ENCODE measurements at places on chromosomes 6 and 20.

GRCh38 chr20:57369596-57369995 is 18.5 kb downstream of the RAE1 start:
- DNase-seq = no peak

DNA sequence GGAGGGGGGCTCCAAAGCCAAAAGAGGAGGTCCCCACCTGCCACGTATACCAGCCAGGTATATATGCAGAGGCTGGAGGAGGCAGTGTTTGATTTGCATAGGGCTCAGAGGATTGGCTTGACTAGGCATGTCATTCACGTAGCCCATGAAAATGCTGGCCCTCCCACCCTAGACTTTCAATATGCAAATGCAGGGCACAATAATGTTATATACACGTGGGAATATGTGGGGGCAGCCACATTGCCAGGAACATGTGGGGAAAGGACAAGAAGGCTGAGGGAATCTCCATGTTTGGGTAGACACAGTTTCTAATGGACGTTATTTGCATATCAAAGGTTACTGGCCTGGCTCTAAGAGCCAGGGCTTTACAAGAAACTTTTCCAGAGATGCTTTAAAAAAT is 301.8 kb downstream of the FARS2 start:
- DNase-seq = no peak

DNA sequence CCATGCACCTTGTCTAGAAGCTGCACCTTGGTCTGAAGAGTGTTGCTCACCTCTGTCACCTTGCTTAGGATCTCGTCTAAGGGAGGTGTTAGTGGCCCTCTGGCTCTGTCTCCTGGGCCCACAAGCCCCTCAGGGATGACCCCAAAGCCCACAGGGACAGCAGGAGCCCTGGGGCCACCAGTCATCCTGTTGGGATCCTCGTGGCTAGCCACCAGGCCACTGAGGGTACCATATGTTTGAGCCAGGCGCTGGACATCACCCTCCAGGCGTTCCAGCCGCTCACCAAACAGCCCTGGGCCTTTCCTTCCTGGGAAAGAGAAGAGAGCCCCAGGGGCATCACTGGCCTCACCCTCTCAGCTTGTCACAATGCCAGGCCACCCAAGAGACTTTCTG is 3.9 kb downstream of the EMILIN3 start:
- no peak for DNase-seq

- DNase-seq = no peak
Measured at GRCh38 chr6:64553249-64553786, 917.7 kb downstream of the PHF3 start.

DNA sequence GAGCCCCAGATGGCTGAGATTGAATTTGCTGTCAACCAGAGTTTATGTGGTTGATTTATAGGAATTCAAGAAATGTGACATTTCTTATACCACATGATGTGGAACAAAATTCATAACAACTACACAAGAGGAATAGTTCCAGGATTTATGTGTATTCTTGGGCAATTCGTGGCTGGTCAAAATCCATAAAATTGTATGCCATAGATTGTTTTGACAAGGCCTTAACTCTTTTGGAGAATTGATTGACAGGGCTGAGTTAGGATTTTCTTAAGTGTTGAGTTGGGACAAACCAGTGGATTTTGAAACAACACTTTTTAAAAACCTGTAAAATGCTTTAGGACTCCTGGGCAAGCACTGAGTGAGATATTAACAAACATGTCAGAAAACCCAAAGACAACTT is 19.4 kb upstream of the SLC2A12 start:
- DNase-seq = no peak

DNA sequence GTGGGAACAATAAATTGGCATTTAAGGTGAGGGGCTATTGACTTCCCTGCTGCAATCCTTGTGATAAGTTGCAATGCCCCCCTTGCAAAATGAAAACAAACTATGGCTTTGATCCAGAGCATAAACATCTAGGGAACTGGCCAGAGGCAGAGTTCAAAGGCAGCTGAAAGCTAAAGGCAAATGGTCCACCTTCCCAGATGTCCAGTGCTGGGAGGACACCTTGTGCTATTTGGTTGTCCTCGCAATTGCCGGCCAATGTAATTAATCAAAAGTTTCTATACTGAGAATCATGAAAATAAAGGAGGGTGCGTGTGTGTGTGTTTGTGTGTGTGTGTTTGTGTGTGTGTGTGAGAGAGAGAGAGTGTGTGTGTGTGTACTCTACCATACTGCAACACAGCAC is 337.4 kb downstream of the CBLN4 start:
- DNase-seq = no peak

GRCh38 chr20:29743101-29743931 is 1514.1 kb upstream of the DEFB115 start:
- DNase-seq = no peak

GRCh38 chr6:36703081-36703606 is 5.5 kb downstream of the RAB44 start:
- no peak for DNase-seq

DNA sequence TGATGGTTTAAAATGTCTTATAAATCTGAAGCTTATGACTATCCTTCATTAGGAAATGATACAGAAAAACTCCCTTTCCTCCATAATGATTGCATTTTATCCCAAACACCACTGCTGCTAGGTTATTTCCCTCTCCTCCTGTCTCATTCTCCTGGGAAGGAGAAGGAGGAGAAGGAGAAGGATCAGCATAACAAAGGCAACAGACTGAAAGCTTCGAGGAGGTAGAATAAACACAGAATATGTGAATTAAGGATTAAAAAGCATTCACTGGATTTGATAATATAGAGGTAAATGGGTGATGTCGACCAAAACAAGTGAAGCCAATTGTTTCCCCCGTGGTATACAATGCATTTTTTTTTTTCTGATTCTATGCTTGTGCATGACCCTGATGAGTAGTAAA is 82.0 kb downstream of the WASF1 start:
- DNase-seq = no peak

- DNase-seq = peak; percentile 52
Measured at GRCh38 chr20:58692579-58693225, at the start of gene NPEPL1. Gene NPEPL1, plus strand, starts transcription at chr20:58692800. Its CDS starts 101 bp downstream, at chr20:58692901.

- no peak for DNase-seq
Measured at GRCh38 chr6:155084431-155085123, 89.5 kb downstream of the TIAM2 start.

GRCh38 chr6:26045928-26046368 is 41.3 kb upstream of the HFE start:
- no peak for DNase-seq

GRCh38 chr20:15774926-15775325 is 798.3 kb downstream of the KIF16B start:
- no peak for DNase-seq

- DNase-seq = no peak
Measured at GRCh38 chr6:152529369-152529768, 107.8 kb downstream of the SYNE1 start.

- DNase-seq = no peak
Measured at GRCh38 chr20:7829776-7830175, 110.5 kb downstream of the HAO1 start.

GRCh38 chr6:14138701-14139215 is 21.2 kb downstream of the CD83 start:
- DNase-seq = no peak

- DNase-seq = no peak
Measured at GRCh38 chr6:134238960-134239795, 78.7 kb downstream of the SGK1 start.

- DNase-seq = no peak
Measured at GRCh38 chr6:122459240-122459639, 12.4 kb downstream of the SERINC1 start.

DNA sequence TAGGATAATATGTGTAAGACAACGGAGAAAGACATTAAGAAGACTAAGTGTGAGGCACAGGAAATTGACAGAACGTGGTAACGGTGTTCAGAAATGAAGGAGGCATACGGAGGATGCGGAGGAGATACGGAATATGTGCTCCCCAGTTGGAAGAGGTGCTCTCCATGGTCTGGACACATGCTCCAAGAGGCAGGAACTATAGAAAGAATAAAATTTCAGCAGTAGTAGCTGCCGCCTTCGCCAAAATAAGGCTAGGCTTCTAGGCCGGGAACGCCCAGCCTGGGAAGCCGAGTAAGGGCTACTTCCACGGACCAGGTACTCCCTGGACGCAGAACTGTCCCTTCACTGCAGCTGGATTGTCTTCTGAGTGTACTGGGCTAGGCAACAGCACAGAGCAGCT is 7.4 kb downstream of the MAFB start:
- no peak for DNase-seq

GRCh38 chr6:37187321-37188022 is 17.5 kb downstream of the PIM1 start:
- no peak for DNase-seq

DNA sequence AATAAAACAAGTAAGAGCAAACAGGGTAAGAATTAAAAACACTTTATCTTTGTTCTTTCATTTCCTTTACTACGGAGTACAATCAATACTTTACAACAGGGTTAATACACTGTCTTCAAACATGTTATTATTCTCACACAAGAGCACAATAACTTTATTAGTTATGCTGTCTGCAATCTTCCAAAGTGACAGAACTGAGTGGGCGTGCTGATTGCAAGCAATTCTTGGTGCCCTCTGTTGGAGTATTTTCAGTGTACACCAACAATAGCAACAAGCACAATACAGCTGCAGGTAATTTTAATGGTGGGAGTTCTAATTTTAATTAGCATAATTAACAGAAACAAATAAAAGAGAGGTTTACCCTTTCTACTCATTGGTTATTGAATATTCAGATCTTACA is 33.9 kb upstream of the PTPRK start:
- DNase-seq = no peak

- no peak for DNase-seq
Measured at GRCh38 chr20:45288376-45288775, 18.3 kb upstream of the RBPJL start.

DNA sequence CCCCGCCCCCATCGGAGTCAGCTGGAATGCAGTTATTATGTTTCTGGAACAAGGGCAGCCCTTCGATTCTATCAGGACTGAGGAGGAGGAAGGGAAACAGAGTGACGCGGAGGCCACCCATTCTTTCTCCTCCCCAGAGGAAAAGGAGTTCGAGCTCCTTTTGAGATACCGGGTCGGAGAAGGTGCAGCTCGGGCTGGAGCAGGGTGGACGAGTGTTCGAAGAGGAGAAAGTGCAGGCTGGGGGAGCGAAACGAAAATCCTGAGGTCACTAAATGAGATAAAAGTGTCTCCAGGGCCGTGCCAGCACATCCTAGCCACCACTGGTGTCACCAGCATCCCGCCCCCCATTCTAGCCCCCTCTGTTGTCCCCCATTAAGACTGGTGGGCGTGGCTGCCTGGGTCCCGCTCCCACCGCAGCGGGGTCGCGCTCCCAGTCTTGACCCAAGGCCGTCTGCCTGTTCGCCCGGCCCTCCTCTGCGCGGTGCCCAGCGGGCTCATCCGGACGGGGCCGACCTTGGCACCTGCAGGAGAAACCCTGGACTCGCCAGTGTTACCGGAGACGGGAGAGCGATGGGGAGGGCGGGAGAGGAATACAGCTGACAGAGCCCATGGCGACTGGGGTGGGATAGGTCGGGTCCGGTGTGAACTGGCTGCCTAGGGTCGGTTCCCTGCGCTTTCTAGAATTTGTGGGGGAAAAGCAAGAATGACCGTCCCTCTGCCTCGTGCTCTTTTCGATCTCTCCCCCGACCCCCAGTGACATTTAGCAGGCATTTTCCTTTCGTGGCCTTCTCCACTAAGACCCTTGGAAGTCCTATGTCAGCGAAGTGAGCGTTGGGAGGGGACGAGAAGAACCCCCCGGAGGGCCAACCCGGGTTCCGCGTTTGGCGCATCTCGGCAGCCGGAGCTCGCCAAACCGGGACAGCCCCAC is 16.2 kb downstream of the FOXA2 start:
- peak; percentile 52 for DNase-seq

GRCh38 chr6:11595903-11596302 is 58.4 kb downstream of the TMEM170B start:
- DNase-seq = no peak

- DNase-seq = no peak
Measured at GRCh38 chr6:163529605-163530004, 115.1 kb downstream of the QKI start.

DNA sequence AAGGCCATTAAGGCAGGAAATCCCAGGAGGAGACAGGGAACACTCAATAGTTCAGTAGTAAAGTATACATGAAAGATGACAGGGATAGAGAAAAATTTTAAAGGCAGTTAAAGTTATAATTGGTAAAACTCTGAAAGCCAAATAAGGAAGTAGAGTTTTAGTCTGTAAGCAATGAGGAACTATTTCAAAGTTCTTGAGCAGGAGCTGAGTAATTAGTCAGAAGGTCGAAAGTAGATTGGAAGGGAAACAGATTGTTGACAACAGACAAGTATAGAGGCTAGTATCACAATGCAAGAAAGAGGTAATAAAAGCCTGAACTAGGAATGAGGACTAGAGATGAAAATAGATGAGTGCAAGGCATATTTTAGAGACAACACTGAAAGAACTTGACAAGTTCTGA is 150.3 kb downstream of the CDK19 start:
- DNase-seq = no peak

DNA sequence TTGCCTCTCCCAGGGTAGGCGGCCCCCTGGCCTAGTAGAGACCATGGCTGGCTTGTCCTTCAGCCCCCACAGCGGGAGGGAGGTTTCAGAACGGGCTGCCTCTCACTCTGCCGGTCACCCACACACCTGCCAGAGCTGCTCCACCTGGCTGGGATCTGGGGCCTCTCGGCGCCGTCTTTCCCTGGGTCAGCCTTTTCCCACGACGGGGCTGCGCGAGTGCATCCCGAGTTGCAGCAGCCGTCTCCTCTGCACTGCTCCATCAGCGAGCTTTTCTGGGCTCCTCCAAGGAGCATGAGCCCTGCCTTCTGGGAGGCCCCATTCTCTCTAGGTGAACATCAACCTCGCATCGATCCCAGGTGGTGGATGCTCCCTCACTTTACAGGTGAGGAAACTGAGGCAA is 15.9 kb upstream of the SPDEF start:
- DNase-seq = no peak

DNA sequence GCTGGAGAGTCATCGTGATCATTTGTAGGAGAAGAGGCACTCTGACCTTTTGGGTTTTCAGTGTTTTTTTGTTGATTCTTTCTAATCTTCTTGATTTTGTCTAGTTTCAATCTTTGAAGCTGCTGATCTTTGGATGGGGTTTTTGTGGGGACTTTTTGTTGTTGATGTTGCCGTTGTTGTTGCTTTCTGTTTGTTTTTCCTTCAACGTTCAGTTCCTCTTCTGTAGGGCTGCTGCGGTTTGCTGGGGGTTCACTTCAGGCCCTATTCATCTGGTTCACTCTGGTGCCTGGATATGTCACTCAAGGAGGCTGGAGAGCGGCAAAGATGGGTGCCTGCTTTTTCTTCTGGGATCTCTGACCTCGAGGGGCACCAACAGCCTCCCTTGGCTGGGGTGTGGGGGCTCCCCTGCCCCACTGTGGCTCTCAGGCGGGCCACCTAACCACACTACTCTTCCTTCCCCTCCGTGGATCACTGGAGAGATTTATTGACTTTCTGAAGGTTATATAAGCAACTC is 21.5 kb upstream of the TMEM244 start:
- no peak for DNase-seq

GRCh38 chr6:29696147-29697125 is 15.5 kb upstream of the ZFP57 start:
- DNase-seq = no peak

GRCh38 chr20:4384961-4385360 is 336.7 kb upstream of the PRND start:
- DNase-seq = no peak

GRCh38 chr6:16181439-16182297 is 52.8 kb downstream of the MYLIP start:
- no peak for DNase-seq
